DMS79 (cell line): ENCODE measurements at places on chromosomes 2 and 18.
A peak's percentile ranks its signal among the peaks of the same experiment; 100 is the strongest.

- DNase-seq, result no peak
These were observed 759.5 kb downstream of the RNF144A start for GRCh38 chr2:7676714-7677113.

- no peak for DNase-seq
These were observed 68.8 kb upstream of the CDC42EP3 start for GRCh38 chr2:37740164-37740739.

GRCh38 chr18:48752478-48752877 lies 198.3 kb downstream of the SMAD7 start:
- DNase-seq, result no peak

DNA sequence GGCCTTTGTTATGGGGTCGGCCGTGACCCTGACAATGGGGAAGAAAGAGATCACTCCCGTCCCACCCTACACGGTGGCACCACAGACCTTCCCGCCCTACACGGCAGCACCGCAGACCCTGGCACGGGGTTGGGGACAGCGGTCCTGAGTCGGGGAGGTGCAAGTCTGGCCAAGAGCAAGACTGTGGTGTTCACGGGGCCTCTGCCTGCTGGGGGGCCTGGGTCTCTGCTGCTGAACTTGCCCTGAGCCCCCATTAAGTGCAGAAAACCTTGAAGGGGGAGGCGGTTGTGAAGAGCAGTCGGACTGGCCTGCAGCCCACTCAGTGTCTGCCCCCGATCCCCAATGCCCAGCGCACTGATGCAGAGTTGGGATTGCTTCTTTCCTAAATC lies 75.9 kb downstream of the SLC66A2 start:
- no peak for DNase-seq

- no peak for DNase-seq
These were observed 23.0 kb downstream of the DBI start for GRCh38 chr2:119389615-119390306.

GRCh38 chr18:47724186-47724975 lies 206.1 kb downstream of the SMAD2 start:
- no peak for DNase-seq

- DNase-seq, result no peak
These were observed 152.8 kb downstream of the TFCP2L1 start for GRCh38 chr2:121132054-121132761.

DNA sequence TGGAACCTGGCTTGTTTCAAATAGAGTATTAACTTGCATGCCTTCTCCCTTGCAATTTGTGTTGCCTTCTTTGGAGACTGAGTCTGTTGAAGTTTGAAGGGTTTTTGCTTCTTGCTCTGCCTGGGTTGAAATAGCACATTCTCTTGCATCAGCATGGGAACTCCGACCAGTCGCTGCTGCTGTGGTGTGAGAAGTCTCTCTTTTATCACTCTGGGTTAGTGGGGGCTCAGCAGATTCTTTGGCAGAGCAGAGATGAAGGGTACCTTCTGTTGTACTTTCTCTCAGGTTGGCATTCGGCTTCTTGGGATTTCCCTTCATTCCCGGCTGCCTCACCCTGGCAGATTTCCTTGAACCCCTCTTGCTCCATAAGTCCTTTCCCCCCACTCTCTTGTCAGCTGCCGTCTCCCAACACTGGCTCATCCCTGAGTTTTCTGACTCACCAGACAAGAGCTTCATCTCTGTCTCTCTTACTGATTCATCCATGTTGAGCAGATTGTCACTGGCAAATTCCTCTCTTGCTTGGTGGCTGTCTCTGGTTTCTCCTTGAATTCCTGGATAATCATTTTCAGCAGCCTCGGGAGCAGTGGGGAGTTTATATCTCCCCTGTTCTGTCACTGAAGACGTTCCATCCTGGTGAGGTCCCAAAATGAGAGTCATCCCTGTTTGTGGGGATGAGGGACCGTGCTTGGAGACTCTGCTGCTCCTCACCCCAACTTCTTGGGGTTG lies 49.9 kb downstream of the ALPK2 start:
- DNase-seq, result no peak

- no peak for DNase-seq
These were observed 2.9 kb upstream of the CRIM1 start for GRCh38 chr2:36352701-36353100.

DNA sequence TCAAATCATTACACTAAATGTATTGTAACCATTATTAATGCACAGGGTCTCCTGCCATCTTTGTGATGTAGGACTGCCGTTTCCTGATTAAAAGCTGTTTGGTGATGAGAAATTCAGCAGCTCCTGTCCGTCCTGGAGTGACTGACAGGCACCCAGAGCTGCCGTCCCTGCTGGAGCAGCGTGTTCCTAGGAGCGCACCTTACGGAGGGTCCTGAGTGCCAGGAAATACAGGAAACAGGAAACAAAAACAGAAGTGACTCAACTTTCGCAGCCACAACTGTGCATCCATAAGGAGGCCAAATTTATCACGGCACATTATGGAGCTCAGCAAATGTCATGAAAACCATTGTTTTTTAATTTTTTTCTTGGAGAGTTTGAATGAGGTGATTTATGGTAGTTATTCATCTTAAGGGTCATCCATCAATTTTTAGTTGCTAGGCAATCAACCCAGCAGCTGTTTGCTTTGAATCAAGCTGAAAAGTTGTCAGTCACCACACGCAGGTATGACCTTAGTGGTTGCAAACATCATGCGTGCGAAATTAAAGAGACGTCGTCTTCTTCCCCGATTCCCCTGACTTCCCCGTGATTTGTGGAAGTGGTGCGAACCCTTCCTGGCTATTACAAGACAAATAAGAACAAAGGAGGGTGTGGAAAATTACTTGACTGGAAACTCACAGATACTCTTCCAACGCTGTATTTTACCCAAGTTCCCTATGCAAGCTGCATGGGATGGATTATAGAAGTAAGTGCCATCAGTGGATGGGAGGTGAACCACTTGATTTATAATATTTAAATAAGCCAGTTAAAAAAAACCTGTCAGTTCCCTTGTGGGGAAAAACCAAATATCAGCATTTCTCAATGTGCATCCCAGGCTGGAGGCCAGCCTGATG lies 19.8 kb downstream of the TSHZ1 start:
- DNase-seq, result no peak

- peak; percentile 30 for DNase-seq
These were observed 686 bp downstream of the UBXN4 start for GRCh38 chr2:135742325-135742757.

DNA sequence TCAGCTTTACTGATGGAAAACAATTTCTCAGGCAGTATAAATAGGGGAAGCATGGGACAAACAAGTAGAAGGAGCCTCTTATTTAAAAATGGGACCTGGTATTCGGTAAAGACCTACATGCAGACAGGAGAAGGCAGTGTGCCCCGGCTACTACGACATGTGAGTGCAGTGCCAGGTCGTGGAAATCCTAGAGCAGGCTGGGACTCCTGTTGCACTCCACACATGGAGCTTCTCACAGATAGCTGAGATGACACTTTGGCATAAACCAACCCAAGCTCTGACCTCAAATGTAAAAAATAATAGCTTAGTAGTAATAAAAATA lies 885 bp upstream of the DSEL start:
- DNase-seq, result peak; percentile 50

DNA sequence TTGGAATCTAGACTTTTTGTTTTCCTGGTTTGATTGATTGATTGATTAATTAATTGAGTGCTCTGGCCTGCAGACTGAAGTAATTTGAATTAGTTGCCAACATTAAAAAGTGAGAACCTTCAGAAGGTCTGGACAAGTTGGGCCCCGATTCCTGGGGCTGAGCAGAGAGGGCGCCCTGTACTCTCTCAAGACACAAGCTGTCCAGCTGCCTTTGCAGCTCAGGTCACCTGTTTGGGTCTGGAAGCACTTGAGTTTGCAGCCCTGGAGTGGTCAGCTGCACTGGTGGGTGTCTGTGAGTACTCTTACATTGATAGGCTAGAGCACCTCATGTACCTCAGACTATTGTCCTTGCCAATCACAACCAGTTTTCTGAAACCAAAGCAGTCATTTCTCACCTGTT lies 22.7 kb upstream of the CELF4 start:
- no peak for DNase-seq

GRCh38 chr18:74081966-74082741 lies 65.5 kb downstream of the FBXO15 start:
- DNase-seq, result no peak

GRCh38 chr2:38075507-38076151 lies at the start of gene CYP1B1:
Gene CYP1B1 (minus strand): TSS chr2:38076151. CDS start chr2:38075388, 763 bp downstream.
- DNase-seq, result peak; percentile 38

GRCh38 chr2:70145851-70146739 lies 44.7 kb downstream of the C2orf42 start:
- no peak for DNase-seq

DNA sequence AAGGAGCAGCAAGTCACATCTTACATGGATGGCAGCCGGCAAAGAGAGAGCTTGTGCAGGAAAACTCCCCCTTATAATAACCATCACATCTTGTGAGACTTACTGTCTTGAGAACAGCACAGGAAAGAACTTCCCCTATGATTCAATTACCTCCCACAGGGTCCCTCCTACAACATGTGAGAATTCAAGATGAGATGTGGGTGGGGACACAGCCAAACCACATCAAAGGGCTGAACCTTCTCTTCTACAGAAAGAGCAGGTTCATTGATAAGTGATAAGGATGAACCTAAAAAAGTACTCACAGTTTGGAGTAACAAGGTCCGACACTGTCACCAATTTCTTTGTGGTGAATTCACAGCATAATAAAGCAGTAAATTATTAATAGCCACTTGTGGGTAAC lies 422.2 kb upstream of the FSIP2 start:
- DNase-seq, result no peak

GRCh38 chr2:8441986-8442385 lies 239.9 kb upstream of the ID2 start:
- DNase-seq, result no peak

GRCh38 chr2:124834331-124834730 lies 809.2 kb downstream of the CNTNAP5 start:
- no peak for DNase-seq

DNA sequence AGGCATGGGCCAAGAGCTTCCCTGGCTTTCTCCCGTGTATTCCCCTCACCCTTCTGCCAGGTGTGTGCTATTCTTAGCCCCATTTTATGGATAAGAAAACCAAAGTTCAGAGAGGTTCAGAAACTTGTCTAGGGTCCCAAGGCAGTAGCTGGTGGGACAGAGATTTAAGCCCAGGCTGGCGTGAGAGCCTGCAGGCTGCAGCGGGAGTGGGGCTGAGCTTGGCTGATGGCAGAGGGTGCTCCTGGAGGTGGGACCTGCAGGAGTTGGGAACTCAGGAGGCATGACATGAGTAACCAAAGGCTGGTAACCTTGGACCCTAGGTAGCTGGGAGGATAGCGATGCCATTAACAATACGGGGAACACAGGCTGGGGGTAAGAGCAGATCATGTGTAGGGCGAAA lies 87.3 kb upstream of the B3GNT7 start:
- DNase-seq, result no peak

DNA sequence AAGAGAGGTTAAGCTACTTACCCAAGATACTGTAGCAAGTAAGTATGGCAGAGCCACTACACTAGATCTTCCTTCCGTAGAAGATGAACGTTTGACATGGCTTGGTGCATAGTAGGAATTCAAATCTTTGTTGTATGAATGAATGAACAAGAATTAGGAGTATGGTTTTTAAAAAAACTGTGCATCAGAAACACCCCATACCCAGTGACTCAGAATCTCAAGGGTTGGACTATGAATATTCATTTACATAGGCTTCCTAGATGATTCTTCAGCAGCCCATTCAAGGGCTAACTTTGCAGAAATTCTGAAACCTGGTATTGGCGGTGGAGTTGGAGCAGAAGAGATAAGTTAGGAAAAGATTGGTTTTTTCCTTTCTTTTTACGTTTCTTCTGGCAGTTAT lies 5.4 kb downstream of the ACTR3 start:
- DNase-seq, result no peak

GRCh38 chr18:52140986-52141385 lies 199.0 kb upstream of the DCC start:
- DNase-seq, result no peak

DNA sequence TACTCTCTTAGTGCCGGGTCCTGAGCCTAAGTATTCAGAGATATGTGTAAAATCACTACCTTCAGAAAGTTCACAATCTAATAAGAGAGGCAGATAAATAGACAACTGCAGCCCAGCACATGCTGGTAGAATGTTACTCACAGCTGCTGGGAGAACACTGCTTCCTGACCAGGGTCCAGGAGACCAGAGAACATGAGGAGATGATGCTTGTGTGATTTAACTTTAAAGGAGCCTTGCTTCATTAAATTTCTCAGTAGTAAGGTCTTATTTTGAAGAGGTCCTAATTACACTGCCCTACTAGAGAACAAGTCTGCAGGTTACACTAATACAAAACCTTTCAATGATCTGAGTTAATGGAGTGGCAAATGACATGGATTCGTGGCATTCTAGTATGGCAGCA lies 209.9 kb upstream of the TRIB2 start:
- DNase-seq, result no peak

DNA sequence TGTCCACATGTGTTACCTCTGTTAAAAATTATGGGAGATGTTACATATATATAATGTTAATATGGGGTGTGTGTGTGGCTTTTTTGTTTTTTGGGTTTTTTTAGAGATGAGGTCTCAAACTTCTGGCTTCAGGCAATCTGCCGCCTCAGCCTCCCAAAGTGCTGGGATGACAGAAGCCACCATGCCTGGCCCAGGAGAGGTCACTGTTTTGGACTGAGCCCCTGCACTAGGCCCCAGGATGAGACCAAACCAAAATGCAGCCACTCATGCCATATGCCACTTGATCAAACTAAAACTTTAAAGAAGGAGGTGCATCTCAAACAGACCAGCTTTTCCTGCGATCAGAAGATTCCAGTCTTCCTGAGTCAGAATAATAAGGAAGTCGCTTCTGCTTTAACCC lies 2.5 kb downstream of the ADI1 start:
- DNase-seq, result no peak

GRCh38 chr2:200168641-200169555 lies 137.6 kb upstream of the SPATS2L start:
- no peak for DNase-seq

DNA sequence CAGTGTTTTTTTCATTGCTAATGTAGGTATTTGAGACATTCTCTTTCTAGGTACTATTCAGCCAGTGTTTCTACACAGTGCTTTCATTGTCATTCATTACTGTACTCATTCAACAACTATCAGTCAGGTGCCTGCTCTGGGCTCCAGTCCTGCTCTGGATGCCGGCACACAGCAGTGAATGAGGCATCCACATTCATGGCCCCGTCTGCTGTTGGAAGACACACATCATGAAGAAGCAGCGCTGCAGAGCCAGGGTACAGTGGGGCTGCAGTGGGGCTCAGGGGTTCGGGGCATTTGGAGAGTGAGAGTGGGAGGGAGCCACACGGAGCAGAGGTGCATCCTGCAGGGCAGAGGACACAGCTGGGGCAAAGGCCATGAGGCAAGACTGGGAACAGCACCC lies 737.2 kb upstream of the RAB6C start:
- no peak for DNase-seq
